ENCODE measurements at places on chromosomes 5 and 9. TPM values are rescaled to one million over a fixed set of nuclear protein-coding genes. Genes with fewer than 3 reads are reported as not detected.

Gene FGF1
- 0.40 TPM for polyA plus RNA-seq

Gene SLC6A19
- 0.01 TPM for polyA plus RNA-seq

Gene SLC25A2
- not detected for polyA plus RNA-seq

DNA sequence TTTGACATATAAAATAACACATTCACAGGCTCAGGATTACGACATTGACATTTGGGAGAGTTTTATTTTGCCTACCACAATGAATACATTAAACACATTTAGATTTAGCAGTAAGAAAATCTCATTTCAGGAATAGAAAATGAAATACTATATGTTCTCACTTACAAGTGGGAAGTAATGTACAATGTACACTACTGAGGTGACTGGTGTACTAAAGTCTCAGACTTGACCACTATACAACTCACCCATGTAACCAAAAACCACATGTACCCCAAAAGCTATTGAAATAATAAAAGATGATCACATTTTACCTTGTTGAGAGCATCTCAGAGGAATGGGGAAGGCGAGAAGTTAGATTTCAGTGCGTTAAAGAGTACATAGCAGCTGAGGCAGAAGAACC is 1202.4 kb upstream of the SEMA6A start:
- no peak for DNase-seq

GRCh38 chr5:17340379-17340778 is 122.9 kb downstream of the BASP1 start:
- DNase-seq: no peak

GRCh38 chr5:159905496-159905895 is 10.8 kb upstream of the ADRA1B start:
- DNase-seq: peak; percentile 74

DNA sequence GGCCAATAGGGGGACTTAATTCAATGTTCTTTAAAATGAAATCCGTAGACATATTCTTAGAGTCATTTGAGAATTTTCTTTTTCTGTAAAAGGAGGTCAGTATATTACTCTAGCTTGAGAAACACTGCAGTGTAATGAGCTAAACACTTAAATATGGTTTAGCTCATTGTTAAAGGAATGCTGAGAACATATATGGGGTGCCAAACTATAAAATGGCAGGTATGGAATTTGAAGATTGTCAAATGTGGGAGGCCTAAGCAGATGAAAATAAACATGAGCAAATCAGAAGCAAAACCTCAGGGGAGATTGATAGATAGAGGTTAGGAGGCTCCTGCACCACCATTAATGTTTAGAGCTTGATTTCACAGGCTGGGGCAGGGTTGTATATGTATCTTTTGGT is 57.9 kb downstream of the STX17 start:
- no peak for DNase-seq

- peak; percentile 44 for DNase-seq
Measured at GRCh38 chr5:5492087-5492933, 69.8 kb downstream of the ICE1 start.

Gene MZB1
- 0.09 TPM for polyA plus RNA-seq

Gene ARSI
- polyA plus RNA-seq: 17.4 TPM

DNA sequence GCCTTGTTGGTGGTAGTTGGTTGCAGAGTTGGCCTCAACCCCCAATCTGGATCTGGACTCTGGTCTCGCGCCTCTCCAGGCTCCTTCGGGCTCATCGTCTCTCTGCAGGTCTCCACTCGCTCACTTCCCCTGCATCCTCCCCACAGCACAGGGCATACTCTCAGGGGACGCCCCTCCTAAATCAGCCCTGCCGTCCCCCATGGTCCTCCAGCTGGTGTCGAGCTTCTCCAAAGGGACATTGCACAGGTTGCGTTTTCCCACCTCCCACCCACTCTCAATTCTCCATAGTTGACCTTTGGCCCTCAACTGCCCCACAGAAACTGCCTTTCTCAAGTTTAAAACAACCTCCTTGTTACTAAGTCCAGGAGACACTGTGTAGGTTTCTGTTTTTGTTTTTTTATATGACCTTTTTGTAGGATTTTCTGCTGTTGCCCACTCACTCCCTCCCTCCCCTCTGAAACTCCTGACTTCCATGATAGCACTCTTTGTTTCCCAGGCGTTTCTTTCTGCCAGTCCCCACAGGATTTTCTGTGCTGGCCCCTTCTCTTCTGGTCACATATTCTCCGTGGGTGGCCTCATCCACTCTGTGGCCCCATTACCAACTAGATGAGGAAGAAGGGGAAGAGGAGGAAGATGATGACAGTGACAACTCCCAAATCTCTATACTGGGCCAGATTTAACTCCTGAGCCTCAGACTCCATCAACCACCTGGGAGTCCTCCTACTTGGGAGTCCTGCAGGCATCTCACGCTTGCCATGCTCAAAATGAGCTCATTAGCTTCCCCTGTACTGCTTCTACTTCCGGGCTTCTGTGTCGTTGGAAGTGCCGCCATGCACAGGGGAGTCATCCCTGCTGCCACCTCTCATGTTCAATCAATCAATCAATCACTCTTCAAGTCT is 50.3 kb downstream of the ALG2 start:
- no peak for DNase-seq

GRCh38 chr9:83511051-83511450 is 27.1 kb downstream of the FRMD3 start:
- DNase-seq: no peak

DNA sequence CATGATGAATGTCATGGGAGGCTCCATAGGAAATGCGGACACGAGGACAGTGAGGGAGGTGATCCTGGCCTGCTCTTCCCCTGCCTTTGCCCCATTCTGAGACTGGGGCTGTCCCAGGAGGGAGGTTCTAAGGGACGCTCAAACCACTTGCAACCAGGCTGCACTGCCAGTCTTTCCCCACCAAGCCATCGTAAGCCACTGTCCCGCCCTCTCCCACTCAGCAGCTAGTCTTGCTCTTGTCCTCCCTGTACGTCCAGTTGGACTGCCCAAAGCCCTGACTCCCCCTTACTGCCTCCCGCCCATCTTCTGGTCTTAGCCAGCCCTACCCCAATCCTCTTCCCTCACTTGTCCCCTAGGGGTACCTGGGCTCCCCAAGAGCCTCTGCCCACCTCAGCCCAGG is 115.7 kb downstream of the FSTL4 start:
- no peak for DNase-seq

- no peak for DNase-seq
Measured at GRCh38 chr9:6565312-6565711, 80.2 kb downstream of the GLDC start.

Gene SPATA9
- not detected for polyA plus RNA-seq

DNA sequence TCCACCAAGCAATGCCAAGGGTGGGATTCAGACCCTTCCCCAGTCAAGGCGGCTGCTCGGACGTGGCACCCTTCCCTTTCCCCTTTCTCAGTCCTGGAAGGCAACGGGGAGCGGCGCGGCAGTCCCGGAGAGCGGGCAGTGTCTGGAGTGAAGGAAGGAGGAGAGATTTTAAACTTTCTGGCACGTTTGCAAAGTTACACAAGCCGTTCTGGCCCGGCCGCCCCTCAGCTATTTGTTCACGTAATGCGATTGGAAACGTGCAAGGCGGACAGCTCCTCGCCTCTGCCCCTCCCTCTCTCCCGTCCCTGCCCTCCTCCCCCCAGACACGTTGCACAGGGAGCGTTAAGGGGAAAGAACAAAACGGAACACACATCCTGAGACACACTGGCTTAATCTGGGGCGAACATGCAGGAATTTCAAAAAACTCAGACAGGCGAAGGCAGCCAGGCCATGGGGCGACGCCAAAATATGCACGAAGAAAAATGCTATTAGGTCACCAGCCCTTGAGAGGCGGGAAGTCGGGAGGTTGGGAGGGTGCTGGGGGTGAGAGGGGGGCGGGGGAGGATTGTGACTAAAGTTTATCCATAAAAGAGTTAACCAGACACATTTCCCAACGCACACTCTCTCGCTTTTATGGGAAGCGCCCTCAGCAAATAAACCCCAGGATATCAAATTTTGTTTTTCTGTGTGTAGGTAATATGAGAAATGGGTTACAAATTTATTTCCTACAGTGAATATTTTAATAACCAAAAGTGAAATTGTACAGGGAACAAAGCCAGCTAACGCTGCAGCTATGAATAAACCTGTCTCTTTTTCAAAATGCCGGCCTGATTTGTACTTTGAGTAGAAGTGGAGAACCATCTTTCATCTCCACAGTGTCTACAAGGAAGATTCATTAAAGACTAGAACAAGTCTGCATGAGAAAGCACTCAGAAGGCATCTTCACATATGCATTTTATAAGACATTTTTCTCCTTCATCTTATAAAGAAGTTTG is at the start of gene LOX:
Gene LOX, minus strand, starts transcription at position 144 of the 995 bp plus-strand sequence. CDS start 274 bp downstream, outside the sequence.
- DNase-seq: peak; percentile 13

DNA sequence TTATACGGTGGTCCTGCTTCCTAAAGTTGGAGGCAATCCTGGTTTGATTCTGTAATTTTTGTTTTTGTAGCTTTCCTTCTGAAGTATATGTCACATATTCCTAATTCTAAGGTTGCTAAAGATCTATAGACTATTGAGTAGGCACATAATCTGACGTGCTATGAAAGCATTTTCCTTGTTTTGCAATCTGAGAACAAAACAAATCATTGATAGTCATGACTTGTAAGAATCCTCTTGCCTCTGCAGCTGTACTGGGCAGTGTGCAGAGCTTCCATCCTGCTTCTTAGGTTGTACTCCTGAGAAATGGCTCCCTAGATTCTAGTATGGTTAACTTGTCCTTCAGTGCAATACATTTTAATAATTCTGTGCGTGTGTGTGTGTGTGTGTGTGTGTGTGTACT is 35.4 kb downstream of the SEMA6A start:
- no peak for DNase-seq

Gene PCDHGA2
- 0.78 TPM for polyA plus RNA-seq

GRCh38 chr5:123795688-123796087 is 283.7 kb downstream of the CSNK1G3 start:
- no peak for DNase-seq

GRCh38 chr5:38825494-38825893 is 20.3 kb upstream of the OSMR start:
- no peak for DNase-seq

- no peak for DNase-seq
Measured at GRCh38 chr9:136650648-136651047, 12.1 kb upstream of the EGFL7 start.

Gene FOXD4L4
- polyA plus RNA-seq: not detected

Gene PCDHA6
- polyA plus RNA-seq: 0.03 TPM

DNA sequence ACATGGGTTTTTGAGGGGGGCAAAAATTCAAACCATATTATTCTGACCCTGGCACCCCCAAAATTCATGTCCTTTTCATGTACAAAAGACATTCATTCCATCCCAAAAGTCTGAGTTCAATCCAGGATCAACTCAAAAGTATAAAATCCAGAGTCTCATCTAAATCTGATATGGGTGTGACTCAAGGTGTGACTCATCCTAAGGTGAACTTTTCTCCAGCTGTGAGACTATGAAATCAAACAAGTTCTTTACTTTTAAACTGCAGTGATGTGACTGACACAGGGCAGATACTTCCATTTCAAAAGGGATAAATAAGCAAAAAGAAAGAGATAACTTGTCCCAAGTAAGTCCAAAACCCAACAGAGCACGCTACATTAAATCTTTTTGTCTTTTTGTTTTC is 20.6 kb upstream of the CYLC2 start:
- peak; percentile 9 for DNase-seq
